Activated T-cell treated with anti-CD3 and anti-CD28 coated beads for 24 hours (primary cell): ENCODE measurements at places on chromosomes 2 and 18.

DNA sequence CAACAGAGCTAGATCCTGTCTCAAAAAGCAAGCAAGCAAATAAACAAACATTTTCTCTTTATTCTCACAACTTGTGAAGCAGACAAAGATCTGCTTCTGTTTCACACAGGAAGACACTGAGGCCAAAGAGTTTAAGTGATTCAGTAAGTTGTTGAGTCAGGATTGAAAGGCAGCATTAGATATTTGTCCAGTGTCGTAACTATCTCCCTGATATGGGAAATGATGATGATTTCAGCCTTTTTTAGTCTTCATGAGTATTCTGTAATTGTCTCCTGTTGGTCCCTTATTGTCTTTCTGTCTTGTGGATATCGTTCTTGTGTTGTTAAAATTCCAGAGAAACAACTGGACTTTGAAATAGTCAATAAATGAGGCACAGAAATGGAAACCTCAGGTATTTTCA lies 59.6 kb downstream of the GATA6 start:
- no peak for DNase-seq

GRCh38 chr2:162074632-162074895 lies 549 bp upstream of the DPP4 start:
- no peak for DNase-seq

DNA sequence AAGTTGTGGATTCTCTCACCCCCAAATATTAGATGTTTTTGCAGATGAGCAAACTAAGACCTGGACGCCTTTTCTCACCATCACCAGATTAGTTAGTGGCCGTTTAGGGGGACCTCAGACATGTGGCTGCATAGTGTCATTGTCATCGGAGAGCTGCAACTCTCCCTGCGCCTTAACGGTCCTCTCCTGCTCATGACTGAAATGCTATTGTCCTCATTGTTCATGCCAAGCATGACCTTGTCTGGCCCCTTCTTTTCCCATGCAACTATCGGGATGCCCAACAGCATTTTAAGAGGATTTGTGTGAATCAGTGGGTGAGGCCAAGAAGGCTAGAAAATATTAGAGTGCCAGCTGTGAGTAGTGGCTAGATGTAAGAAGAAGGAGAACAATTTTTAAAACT lies 174.2 kb downstream of the SOCS6 start:
- DNase-seq: no peak

- no peak for DNase-seq
These were observed 404.8 kb downstream of the CDH2 start for GRCh38 chr18:27772081-27772480.

- DNase-seq: no peak
These were observed 205.5 kb downstream of the FBXO15 start for GRCh38 chr18:73942081-73942625.

DNA sequence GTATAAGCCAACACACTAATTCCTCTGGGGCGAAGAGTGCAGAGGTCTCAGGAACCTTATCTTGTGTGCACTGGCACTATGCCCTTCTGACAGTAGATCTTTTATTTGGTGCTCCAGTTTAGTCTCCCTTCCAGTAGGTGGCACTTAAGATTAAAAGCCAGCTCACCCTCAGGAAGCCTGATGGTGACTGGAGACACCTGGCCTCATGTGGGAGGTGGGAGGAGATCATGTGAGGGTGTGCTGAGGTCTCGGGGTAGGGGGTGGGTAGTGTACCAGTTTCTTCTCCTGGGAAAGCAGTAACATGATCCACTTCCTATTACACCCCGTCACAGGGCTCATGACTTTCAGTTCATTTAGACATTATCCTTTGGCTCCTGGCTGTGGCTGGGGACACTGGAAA lies 654.9 kb downstream of the ADCYAP1 start:
- no peak for DNase-seq

DNA sequence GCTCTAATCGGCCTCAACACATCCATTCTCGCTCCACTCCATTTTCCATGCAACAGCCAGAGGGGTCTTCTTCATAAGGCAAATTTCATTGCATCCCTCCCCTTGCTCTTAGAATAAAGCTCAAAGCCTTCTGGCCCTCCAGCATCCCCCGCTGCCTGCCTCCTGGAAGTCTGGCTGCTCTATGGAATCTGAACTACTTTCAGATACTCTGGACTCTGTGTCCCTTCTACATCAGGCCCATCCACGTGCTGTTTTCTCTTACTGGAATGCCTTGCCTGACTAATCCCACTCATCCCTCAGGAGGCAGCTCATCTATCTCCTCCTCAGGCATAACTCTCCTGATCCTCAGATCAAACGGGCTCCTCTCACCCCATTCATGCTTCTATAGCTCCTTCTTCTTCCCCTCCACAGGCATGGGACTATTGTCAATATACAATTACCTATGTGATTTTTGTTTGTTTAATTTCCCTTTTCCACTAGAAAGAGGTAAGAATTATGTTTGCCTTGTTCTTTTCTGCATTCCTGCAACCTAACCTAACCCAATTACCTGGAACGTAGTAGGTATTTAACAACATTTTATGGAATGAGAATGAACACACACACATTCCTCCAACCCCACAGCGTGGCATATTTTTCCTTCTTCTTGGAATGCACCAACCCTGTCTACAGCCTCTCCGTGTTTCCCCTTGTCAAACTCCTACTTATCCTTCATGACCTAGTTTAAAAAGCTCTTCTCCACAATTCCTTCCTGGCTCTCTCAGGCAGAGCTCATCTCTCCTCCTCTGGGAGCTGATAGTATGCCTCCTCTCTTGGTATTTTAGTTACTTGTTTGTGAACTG lies 49.5 kb downstream of the LBH start:
- DNase-seq: no peak

- no peak for DNase-seq
These were observed 2.7 kb downstream of the PDCD1 start for GRCh38 chr2:241855888-241856422.
